ENCODE measurements at places on chromosomes 1 and 21.

DNA sequence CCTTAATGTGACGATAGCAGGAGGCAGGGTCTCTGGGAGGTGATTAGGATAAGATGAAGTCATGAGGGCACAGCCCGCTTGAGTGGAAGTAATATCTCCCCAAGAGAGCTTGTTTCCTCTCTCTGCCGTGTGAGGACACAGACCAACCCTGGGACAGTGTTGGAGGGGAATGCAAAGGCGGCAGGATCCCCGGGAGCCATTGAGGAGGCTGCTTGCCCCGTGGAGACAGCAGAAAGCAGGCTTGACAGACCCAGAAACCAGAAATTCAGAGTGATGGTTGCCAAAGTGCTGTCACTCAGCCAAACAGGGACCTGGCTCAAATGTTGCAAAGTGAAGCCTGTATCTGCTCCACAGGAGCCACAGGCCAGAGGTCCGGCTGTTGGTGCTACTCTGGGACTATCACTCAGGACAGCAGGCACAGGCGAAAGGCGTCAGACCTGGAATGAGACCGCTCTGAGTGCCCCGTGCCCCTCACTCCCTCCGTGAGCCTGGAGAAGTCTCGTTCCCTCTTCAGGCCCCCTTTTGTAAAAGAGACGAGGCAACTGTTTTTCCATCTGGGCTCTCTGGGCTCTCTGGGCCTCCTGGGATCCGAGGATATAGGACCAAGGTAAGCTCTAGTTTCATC is 96.6 kb upstream of the VANGL1 start:
- no peak for DNase-seq

GRCh38 chr1:44947774-44948311 is 38.6 kb downstream of the EIF2B3 start:
- DNase-seq = no peak

DNA sequence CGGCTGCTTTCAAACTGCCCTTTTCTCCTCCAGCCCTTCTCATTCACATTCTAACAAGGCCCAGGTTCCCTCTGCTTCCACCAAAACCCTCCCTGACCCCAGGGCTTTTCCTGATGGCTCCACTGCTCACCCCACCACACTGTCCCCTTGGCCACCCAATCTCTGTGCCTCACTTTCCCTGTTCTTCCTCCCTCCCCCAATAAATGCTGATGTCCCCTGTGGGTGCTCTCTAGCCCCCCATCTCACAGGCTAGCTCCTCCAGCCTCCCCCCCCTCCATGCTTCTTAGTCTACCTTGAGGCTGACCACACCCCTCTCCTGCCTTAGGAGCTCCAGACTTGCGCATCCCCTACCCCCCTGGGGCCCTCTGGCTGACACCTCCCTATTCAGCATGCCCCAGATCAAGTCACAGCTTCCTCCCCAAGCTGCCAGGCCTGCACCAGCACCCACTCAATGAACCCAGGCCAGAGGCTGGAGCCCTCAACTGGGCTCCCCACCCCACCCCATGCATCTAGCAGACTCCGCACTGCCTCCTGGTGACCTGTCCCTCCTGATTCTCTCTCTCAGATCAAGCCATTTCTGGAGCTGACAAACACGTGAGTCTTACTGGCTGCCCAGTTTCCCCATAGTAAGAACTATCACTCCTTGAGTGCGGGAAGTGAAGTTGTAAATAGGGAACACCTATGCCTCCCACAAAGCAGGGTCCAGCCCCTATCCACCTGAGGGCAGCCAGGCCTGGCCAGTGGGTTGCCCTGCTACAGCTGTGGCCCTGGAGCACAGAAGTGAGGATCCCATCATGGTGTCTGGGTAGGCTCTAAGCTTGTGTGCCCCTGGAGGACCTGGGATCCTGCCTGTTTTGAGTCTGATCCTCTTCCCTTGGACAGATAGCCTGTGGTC is 117.9 kb downstream of the DMRTB1 start:
- no peak for DNase-seq

DNA sequence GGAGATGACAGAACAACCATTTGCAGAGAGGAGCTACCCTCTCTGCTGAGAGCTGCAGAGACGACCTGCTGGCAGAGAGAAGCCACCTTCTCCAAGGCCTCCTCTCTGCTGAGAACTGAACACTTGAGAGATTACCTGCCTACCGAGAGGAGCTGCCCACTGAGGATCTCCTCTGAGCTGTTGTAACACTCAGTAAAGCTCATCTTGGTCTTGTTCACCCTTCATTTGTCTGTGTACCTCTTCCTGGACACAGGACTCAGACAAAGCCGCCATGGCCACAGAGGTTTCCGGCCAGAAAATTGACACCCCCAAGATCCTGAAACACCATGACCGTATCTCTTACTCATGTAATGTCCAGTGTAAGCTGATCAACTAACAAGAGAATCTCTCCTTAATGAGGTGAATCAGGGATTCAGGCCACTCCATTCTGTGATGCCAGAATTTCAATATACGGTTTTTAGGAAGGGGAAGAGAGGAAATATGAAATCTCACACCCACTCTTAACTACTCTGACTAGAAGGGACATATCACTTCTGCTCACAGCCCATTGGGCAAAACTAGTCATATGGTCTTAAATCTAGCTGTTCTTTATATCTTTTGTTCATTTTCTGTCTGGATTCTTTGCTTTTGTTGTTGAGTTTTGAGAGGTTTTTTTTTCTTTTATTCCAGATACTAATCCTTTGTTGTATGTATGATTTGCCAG is 83.8 kb downstream of the RHOU start:
- no peak for DNase-seq

DNA sequence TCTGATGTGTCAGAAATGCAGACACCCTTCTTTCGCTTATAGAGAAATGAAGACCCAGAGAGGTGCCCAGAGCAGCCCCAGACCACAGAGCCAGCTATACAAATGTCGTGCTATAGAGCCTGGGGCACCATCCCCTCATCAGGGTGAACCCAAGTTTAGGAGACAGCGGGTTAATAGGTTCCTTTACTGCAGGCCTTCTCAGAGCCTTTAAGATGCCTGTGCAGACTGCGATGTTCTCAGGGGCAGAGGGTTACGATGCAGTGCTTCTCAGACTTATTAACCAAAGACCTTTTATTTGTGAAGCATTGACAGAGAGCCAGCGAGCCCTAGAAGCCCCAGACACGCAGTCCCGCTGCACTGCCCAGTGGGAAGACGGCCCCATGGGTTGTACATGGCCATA is 46.9 kb downstream of the STPG1 start:
- no peak for DNase-seq

DNA sequence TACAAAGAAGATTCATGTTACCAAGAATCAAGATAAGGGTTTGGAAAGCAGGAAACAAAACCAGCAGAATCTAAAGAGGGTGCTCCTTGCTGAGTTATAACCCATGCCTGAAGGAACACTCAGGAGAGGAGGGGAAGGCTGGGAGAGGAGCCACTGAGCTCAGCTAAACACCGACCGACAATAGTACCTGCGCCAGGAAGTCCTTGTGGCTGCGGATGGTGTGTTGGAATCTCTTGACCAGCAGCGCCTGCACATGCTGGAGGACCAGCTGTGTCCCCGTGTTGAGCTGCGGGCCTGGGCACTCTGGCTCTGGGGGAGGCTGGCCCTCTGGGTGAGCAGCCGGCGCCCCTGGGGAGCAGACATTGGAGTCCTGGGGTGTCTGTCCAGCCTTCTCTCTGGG is 89.4 kb downstream of the ABCA4 start:
- DNase-seq = no peak

DNA sequence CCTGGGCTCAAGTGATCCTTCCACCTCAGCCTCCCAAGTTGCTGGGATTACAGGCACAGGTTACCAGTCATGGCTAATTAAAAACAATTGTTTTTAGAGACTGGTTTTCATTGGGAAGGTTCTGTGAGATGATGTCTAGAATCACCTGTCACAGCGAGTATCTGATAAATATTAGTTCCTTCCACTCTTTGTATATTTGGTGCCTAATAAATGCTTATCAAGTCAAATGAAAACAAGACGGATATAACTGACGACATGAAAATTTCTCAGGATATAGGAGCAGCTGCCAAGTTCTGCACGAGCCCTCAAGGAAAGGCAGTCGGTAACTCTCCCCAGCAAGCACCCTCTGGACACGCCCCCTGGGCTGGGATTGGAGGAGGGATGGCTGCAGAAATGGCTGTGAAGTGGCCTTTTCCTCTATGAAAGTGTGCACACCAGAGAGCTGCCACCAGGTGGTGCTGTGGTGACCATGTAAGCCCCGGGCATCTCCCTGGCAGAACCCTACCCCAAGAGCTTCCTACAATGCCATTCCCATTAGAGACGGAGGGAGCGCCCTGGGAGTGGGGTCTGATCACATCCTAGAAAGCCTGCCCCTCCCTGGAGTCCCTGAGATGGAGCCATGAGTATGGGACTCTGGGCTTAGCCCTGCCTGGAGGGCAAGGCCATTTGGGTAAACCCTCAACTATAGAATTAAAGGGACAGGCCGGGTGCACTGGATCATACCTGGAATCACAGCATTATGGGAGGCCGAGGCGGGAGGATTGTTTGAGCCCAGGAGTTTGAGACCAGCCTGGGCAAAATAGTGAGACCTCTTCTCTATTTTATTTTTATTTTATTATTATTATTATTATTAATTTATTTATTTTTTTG is 50.9 kb downstream of the HTR6 start:
- DNase-seq = peak; percentile 80

DNA sequence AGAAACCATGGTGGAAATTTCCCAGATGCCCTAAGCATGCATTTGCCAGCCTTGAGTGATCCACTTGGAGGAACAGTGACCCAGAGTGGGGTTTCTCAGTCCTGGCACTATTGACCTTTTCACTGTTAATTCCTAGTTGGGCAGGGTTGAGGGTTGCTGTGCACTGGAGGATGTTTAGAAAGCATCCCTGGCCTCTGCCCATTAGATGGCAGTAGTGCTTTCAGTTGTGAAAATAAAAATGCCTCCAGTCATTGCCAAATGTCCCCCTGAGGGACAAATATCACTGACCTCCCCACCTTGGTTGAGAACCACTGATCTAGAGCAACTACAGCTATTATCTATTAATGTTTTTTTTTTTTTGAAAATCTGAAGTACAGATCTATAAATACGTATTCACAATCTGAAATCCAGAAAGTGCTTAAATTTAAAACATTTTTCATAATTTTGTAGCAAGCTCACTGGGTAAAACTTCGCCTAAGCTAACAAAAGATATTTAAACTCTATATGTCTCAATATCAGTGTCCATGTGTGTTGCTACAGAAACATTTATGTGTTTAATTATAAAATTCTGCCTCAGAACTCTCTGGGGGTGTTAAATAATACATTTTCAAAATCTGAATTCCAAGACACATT is 27.3 kb downstream of the F3 start:
- no peak for DNase-seq

DNA sequence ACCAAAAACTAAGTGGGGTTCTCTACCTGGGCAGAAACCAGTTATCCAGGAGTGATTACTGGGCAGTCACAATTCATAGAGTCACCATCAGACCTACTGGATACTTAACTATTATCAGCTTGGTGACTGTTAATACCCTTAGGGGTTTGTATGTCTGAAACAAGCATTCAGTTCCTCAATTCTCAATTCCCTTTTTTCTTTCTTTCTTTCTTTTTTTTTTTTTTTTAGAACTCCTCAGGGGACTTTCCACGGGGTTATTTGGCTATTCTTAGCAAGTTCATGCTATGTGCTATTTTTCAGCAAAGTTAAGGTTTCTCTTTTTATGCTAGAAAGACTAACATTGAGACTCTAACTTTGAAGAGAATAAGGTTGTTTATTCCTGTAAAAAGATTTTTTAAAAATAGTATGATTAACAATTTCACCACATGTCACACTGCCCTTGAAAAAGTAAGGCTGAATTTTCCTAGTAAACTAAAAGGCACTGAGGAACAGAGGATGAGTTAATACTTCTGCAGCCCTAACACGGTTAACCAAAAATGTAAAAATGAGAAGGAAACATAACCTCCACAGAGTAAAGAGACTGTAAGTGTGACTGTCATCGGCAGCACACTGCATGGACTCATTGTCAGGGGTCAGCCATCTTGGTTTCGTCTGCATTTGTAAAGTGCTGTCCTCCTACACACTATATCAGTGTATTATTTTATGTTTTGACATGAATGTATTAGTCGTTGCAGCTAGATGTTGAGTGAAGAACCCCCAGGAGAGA is 310.2 kb downstream of the NTNG1 start:
- DNase-seq = no peak

GRCh38 chr1:31951276-31951675 is 13.1 kb upstream of the PTP4A2 start:
- no peak for DNase-seq

Data from CD4-positive, alpha-beta T cell treated with Interferon gamma for 1 hour (primary cell).